ENCODE measurements at places on chromosomes 3 and 15. TPM values are rescaled to one million over a fixed set of nuclear protein-coding genes. Genes with fewer than 3 reads are reported as not detected.

The ZDHHC23 gene
- 1.4 TPM for polyA plus RNA-seq

The TTLL13 gene
- polyA plus RNA-seq = not detected

The QTRT2 gene
- 24.9 TPM for polyA plus RNA-seq

The FRMD5 gene
- 6.4 TPM for polyA plus RNA-seq

The CCR2 gene
- 3.1 TPM for polyA plus RNA-seq

The TNFSF10 gene
- polyA plus RNA-seq = 3.5 TPM

The CFAP100 gene
- not detected for polyA plus RNA-seq

The LCTL gene
- polyA plus RNA-seq = 0.59 TPM

The CFAP161 gene
- polyA plus RNA-seq = not detected

The SCG5 gene
- 0.62 TPM for polyA plus RNA-seq
